ENCODE measurements at places on chromosomes 11 and 22. TPM values are rescaled to one million over a fixed set of nuclear protein-coding genes. Genes with fewer than 3 reads are reported as not detected.
A peak's percentile ranks its signal among the peaks of the same experiment; 100 is the strongest.

GRCh38 chr11:33577204-33577603, 123.4 kb downstream of the C11orf91 start:
- H3K4me3 ChIP-seq: no peak overlapping the region
- H3K36me3 ChIP-seq: no peaks in the 10 kb centered on the region
- peaks cover 34% of the 10 kb centered on the region for H3K27me3 ChIP-seq
- ATAC-seq: no peak
- no peak overlapping the region for H3K27ac ChIP-seq
- no peaks in the 10 kb centered on the region for H3K4me1 ChIP-seq

GRCh38 chr11:44708009-44708408, 18.8 kb upstream of the TSPAN18 start:
- no peak overlapping the region for H3K27ac ChIP-seq
- no peak for ATAC-seq
- no peak overlapping the region for H3K4me3 ChIP-seq
- H3K27me3 ChIP-seq: no peaks in the 10 kb centered on the region
- H3K4me1 ChIP-seq: no peaks in the 10 kb centered on the region
- no peaks in the 10 kb centered on the region for H3K36me3 ChIP-seq

GRCh38 chr11:73162196-73162740, 20.1 kb upstream of the FCHSD2 start:
- no peaks in the 10 kb centered on the region for H3K36me3 ChIP-seq
- H3K27ac ChIP-seq: no peak overlapping the region
- ATAC-seq: no peak
- no peaks in the 10 kb centered on the region for H3K27me3 ChIP-seq
- peaks cover 27% of the 10 kb centered on the region for H3K4me1 ChIP-seq

DNA sequence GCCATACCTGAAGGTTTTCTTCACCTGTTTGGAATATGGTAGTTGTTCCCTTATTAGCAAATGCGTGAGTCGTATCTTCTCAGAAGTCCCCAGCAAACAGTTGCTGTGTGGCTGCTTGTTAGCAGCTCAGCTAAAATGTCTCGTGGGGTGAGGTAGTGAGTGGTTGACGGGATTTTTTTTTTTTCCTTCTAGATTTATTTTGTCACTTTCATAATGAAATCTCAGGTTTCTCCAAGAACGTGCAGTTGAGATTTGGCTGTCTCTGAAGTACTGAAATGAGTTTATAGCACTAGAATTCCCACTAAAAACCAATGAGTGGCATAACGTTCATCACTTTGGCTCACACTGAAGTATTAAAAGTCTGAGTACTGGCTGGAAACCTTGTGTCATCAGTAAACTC, 16.8 kb downstream of the RCN1 start:
- no peak for ATAC-seq
- H3K27ac ChIP-seq: no peak overlapping the region
- H3K36me3 ChIP-seq: peaks cover 35% of the 10 kb centered on the region
- H3K27me3 ChIP-seq: peaks cover 6% of the 10 kb centered on the region

DNA sequence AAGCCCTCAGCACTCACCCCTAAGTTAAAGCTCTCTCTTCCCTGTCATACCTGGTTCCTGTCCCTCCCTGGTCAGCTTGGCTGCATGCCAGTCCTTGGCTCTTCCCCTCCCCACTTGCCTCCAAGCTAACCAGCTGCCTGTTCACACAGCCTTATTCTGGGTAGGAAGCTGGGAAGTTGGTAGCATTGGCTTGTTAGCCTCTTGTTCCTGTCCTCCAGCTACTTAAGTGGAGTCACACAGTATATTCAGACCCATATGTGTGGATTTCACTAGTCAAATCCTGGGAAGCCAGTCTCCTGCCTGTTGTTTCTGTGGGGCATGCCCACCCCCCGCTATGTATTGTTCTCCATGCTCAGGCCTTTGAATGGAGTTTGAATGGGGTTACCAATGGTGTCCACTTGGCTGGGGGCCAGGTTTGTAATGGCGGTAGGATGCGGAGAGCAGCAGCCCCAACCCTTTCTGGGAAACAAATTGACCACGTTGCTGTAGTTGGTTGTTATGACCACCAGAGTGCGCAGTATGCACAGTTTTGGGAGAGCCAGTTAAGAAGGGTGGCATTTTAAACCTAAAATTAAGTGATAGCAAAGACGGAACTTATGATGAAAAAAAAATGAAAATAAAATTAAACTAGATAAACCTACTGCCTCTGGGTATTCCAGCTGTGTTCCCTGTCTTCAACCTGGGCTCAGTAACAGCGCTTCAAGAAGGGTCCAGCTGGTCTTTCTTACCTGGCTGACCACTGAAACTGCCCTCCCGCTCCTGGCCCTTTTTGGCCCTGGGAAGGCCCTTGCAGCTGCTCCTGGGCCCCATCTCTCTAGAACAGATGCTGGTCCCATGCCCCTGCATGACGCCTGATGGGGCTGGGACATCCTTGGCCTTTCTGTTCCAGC, 10.7 kb upstream of the RPS3 start:
- no peak overlapping the region for H3K27ac ChIP-seq
- ATAC-seq: peak; percentile 67
- H3K27me3 ChIP-seq: no peaks in the 10 kb centered on the region
- no peaks in the 10 kb centered on the region for H3K36me3 ChIP-seq

GRCh38 chr11:21564095-21564494, 628.8 kb upstream of the ANO5 start:
- H3K27ac ChIP-seq: no peak overlapping the region
- H3K36me3 ChIP-seq: no peaks in the 10 kb centered on the region
- H3K4me1 ChIP-seq: no peaks in the 10 kb centered on the region
- no peak for ATAC-seq

DNA sequence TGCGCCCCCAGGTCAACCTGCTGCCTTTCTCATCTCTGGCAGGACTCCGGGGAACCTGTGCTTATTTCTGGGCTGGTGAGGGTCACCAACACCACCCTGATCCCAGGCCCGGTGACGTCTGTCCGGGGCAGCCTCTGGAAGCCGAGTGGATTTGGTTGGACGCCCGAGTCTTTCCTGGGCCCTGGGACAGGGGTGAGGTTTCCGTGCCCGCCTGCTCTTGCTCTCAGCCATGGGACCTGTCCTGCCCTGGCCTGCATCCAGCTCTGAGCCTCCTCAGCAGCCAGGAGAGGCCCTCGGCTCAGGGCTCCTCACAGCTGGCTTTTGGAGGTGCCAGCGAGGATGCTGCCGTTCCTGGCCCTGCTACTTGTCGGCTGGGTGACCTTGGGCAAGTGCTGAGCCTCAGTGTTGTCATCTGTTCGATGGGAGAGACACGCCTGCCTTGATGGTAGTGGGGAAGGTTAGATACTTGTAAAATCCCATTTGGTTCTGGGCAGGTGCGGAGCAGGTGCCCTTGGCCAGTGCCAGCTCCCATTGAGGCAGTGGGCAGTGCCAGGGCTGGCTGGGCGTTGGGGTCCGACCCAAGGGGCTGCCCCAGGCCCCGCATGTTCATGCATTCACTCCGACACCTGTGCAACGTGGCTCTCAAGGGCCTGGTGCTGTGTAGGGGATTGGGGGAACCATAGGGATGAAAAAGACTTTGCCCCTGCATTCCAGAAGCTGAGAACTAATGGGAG, 58.9 kb upstream of the THY1 start:
- no peak overlapping the region for H3K4me3 ChIP-seq
- H3K27ac ChIP-seq: no peak overlapping the region
- peak; percentile 5 for ATAC-seq
- H3K4me1 ChIP-seq: peaks cover 3% of the 10 kb centered on the region
- H3K27me3 ChIP-seq: no peaks in the 10 kb centered on the region

DNA sequence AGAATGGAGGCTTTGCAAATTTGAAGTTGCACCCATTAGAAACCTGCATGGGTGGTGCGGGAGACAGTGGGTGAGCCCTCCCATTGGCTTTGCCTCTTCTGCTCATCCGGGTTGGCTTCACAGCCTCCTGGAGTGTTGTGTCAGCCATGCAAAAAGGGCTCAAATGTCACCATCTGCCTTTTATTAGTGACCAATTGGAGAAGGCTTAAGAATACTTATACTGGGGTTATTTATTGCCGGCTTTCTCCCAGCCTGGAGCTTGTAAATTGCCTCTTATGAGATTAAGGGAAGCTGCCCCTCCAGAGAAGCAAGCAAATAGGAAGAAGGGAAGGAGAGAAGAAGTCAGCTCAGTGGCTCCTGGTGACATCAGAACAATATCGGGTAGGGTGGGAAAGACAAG, 182.6 kb downstream of the ST3GAL4 start:
- H3K27ac ChIP-seq: no peak overlapping the region
- H3K4me1 ChIP-seq: no peaks in the 10 kb centered on the region
- no peak for ATAC-seq
- peaks cover 43% of the 10 kb centered on the region for H3K27me3 ChIP-seq
- H3K4me3 ChIP-seq: no peak overlapping the region
- no peaks in the 10 kb centered on the region for H3K36me3 ChIP-seq

DNA sequence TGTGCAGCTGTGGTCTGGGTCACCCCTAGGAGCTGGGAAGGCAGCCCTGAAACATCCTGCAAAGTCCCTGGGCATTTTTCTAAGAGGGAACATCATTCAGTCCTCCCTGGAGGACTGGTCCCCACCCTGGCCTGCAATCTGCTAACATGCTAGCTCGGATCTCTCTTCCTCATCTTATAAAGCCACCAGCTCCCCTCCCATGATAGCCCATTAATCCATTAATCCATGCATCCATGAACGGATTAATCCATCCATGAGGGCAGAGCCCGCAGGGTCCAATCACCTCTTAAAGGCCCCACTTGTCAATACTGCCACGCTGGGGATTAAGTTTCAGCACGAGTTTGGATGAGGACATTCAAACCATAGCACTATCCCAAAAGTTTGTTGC, 12.1 kb downstream of the PRG3 start:
- no peak overlapping the region for H3K4me3 ChIP-seq
- no peak overlapping the region for H3K27ac ChIP-seq
- H3K36me3 ChIP-seq: no peaks in the 10 kb centered on the region
- peaks cover 23% of the 10 kb centered on the region for H3K27me3 ChIP-seq
- no peak for ATAC-seq

Gene OR51I1
- total RNA-seq: not detected

Gene RAB3IL1
- 17.6 TPM for total RNA-seq
